ENCODE measurements at places on chromosomes 6 and 20.

GRCh38 chr6:168007592-168008338 is 10.3 kb downstream of the KIF25 start:
- DNase-seq, result no peak

GRCh38 chr6:142155091-142155490 is 8.0 kb downstream of the VTA1 start:
- DNase-seq, result no peak

DNA sequence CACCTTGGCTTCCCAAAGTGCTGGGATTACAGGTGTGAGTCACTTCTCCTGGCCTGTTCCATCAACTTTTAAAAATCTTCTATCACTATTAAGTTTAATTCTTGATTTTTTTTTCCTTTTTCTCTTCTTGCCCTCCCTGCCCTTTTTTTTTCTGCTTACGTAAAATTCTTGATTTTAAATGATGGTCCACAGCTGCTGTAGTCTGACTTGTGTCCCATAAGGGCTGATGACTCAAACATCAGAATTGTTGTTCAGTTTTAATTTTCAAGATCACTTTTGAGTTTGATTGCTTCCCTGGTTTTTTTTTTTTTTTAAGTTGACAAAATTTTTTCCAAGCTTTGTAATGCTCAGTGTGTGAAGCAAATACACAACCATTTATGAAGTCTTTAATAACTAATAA is 61.9 kb downstream of the CBFA2T2 start:
- no peak for DNase-seq

- no peak for DNase-seq
Observed at GRCh38 chr20:50001784-50002311, 19.1 kb downstream of the SNAI1 start.

DNA sequence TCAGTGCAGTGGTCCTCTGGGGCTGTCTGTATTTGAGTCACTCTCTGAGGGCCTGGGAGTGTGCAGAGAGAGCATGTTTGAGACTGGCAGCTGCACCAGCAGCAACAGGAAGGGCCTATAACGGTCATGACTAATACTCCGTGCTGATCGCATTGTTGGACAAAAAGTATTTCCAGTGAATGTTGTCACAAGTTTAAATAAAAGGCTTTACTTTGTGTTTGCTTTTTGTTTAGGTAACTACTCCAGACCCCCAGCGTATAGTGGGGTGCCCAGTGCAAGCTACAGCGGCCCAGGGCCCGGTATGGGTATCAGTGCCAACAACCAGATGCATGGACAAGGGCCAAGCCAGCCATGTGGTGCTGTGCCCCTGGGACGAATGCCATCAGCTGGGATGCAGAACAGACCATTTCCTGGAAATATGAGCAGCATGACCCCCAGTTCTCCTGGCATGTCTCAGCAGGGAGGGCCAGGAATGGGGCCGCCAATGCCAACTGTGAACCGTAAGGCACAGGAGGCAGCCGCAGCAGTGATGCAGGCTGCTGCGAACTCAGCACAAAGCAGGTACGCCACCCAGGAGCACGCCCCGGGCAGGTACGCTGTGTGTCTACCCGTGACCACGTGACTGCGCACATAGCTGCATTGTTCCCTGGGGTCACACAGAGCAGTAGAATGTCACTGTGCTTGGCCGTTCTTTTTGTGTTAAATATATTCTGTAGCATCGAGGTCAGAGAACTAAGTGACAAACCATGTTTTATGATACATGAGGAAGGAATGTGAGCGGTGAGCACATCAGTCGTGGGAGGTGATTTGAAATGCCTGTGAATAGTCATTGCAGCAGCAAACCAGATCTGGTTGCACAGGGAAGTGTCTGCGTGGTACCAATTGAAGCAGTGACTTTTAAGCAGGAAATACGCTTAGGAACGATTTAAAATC is 174.7 kb downstream of the TMEM242 start:
- no peak for DNase-seq

GRCh38 chr20:10178727-10179313 is 39.8 kb upstream of the SNAP25 start:
- DNase-seq, result no peak

DNA sequence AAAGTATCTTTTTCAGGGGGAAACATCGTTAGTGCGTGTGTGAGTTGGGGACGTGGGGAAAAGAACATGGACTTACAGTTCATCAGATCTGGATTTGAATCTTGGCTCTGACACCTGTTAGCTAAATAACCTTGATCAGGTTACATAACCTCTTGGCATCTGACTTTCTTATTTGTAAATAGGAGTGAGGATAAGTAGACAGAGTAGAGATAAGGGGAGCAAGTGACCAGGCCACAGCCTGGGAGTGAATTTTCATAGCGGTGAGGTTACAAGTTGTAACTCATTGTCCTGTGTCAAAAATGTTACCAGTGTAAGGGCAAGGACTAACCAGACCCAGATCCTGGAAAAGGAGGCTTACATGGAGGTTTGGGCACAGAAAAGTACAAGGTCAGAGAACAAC is 733.5 kb upstream of the MMS22L start:
- DNase-seq, result no peak

GRCh38 chr6:70241031-70241430 is 61.9 kb downstream of the COL9A1 start:
- no peak for DNase-seq

DNA sequence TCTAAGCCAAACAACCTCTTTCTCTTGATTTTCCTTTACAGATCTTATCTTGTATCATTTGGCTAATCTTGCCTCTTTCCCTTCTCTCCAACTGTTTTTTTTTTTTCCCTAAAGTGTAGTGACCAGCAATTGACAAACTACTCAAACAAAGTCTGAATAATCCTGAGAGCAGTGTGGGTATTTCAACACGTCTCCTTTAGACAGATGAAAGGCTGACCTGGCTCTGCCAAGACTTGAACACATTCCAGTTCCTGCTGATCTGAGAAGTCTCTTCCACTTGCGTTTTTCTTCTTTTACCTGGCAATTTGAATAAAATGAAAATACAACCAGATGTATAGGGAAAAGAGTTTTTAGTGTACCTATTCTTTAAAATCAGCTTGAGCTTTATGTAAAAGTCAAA is 168.4 kb downstream of the GJA10 start:
- DNase-seq, result no peak

GRCh38 chr20:2162823-2163166 is 61.2 kb downstream of the STK35 start:
- no peak for DNase-seq

GRCh38 chr6:163709693-163710092 is 295.2 kb downstream of the QKI start:
- no peak for DNase-seq

GRCh38 chr6:83370567-83370966 is 60.3 kb downstream of the ME1 start:
- DNase-seq, result no peak

DNA sequence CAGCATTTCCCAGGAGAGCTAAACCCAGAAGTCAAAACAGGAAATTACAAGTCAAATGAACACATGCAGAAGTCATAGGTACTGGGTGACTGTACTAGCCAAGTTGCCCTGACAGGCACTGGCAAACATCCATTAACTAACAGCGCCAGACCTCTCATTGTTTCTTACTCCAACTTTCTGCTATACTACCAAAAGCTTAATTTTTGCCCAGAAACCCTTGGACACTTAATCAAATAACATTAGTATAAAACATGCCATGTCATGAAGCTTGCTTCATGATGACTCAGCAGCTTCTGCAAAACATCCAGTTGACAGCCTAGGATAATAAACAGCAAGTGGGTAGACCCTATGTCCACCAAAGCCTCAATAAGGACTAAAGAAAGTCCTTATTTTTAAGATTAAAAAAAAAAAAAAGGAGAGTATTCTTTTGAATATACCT is 3.5 kb downstream of the NUP153 start:
- DNase-seq, result peak; percentile 85

DNA sequence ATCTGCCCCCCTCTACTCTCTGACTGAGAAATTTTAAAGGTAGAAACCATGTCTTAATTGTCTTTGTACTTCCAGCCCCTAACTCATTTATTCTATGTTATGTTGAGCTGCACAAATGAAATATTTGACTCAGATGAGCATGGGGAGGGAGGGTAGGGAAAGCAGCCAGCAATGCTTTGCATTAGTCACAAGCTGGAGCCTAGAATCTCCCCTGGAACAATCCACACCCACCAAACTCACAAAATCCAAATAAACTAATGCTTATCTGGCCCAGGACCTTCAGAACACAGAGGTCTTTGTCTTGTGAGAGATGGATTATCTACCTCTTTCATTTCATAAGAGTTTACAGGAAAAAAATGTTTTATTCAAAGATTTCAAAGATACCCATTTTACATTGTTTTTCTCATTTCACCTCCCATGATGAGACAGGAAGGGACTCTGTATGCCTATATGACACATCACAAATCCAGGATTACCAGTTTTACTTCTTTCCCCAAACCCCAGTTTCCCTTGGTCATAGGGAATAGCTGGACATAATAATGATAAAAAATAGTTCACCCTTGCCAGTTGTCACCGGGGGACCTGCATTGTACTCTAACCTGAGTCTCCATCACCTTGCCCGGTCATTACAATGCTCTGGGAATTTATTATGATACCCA is 466.9 kb downstream of the KIF16B start:
- DNase-seq, result no peak

DNA sequence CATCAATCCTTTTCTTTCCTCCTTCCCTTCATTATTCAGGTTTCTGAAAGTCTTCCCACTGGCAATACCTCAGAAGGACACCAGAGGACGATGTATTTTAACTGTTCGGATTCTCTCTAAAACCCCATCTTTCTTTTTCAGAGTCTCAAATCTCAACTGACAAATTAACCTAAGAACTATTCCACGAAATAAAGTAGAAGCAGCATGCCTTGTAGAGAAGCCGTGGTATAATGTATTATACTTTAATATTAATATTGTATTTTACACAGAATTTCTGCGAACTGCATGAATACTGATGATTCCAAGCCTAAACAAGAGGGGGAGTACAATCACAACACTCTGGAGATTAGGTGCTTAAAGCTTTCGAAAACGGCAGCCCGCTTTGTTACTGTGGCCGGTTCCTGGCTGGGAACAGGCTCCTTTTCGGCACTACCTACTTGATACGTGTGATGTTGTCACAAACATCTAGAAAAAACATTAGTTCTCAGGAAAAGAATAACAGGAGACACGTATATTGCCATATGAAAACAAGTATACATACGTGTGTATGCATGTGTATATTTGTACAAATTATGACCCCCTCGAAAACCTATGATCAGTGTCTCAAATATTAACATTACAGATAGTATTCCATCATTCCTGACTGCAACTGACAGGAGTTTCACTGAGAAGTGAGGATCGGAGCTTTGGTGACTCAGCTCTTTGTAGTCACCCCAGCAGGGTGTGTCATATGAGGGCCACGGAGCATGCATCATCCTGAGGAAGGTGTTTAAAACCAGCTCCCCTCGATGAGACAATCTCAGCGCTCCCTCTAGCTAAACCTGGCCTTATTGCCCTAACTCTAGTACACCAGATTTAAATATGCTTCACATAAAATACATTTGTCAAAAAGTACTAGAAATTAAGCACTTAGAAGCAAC is 319.7 kb upstream of the TCF21 start:
- peak; percentile 80 for DNase-seq
